ENCODE measurements at places on chromosomes 4 and X.

DNA sequence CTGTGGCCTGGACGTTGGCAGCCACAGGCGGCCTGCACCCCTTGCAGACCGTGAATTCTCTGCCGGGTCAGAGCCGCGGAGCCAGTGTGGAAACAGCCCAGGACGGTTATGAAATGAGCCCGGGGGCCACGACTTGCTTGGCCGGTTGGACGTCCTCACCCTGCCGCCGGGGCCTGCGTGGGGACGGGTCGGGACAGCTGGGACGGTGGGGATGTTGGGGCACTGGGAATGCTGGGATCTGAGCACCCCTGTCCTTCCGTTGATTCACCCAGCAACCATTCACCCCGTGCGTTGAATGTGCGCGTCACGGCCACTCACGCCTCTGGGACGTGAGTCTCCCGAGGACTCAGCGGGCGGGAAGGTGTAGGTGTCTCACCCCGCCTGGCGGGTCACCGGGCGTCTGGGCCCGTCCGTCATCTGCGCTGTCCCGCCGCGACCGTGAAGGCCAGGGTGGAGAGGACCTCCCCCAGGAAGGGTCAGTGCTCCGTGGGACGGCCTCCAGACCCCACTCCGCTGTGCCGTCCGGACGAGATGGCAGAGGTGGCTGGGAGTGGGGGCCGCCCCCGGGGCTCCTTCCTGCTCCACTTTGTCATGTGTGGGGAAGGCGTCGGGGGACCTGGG lies 4.5 kb upstream of the PLCXD1 start:
- DNase-seq, result no peak

DNA sequence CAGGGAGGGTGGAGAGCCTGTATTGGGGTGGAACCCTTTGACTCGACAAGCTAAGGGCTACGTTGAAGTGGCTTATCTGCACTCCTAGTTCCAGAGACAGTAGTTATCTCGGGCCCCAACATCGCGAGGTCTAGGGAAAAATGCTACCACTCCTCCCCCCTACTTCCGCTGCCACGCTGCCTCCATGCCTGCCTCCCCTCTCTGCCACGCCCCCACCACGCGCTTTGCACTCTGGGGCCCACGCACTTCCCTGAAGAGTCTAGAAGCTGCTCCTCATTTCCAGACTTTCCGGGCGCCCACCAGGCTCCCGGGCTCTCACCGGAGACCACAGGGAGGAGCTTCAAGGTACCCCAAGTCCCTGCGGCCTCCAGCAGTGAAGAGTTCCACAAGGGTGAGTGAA lies at the start of gene PASD1:
Gene PASD1, plus strand, starts transcription at position 227 of the 400 bp plus-strand sequence. CDS start 37,879 bp downstream, outside the sequence.
- no peak for DNase-seq

DNA sequence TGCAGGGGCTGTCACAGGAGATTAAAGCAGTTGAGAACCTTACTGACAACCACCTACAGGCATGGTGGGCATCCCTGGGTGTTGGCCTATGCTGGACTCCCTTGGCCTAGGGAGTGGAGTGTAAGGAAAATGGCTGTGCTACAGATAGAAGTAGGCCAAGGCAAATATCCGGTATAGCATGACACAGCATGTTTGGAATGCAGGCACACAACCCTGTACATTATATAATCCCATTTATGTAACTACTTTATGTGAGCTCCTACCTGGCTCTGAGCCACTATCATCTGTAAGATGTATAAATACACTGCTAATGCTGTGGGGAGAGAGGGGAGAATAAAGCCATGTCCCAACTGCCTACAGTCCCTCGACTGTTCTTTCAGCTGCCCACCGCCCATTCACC lies 38.7 kb upstream of the KCTD8 start:
- DNase-seq, result no peak

- DNase-seq, result no peak
Observed at GRCh38 chr4:74038425-74039314, at the start of gene CXCL3. Gene CXCL3, minus strand, starts transcription at chr4:74038689. Its CDS starts 78 bp downstream, at chr4:74038611.

DNA sequence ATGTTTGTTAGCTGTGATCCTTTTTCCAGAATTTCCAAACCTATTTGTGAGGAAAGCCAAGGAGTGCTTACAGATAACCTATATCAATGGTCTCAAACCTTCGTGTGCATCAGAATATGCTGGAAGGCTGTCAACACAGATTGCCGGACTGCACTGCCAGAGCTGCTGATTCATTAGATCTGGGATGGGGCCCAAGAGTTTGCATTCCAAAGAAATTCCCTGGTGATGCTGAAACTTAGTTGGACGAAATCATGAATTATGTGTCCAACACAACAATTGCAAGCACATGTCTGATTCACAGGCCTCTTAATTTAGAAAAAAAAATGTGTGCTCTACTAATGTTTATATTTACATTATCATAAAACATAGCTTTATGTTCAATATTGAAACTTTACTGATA lies 544.0 kb upstream of the AMOT start:
- no peak for DNase-seq

DNA sequence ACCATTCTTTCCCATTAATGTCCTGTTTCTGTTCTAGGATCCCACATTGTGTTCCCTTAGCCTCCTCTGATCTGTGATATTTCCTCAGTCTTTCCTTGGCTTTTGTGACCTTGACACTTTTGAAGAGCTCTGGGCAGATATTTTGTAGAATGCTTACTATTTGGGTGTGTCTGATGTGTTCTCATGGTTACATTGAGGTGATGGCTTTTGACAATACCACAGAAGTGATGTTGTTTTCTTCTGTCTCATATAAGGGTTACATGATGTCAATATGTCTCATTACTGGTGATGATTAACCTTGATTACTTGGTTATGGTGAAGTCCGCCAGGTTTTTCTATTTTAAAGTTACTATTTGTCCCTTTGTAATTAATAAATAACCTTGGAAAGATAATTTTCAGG lies 183.7 kb downstream of the SOWAHB start:
- DNase-seq, result no peak

DNA sequence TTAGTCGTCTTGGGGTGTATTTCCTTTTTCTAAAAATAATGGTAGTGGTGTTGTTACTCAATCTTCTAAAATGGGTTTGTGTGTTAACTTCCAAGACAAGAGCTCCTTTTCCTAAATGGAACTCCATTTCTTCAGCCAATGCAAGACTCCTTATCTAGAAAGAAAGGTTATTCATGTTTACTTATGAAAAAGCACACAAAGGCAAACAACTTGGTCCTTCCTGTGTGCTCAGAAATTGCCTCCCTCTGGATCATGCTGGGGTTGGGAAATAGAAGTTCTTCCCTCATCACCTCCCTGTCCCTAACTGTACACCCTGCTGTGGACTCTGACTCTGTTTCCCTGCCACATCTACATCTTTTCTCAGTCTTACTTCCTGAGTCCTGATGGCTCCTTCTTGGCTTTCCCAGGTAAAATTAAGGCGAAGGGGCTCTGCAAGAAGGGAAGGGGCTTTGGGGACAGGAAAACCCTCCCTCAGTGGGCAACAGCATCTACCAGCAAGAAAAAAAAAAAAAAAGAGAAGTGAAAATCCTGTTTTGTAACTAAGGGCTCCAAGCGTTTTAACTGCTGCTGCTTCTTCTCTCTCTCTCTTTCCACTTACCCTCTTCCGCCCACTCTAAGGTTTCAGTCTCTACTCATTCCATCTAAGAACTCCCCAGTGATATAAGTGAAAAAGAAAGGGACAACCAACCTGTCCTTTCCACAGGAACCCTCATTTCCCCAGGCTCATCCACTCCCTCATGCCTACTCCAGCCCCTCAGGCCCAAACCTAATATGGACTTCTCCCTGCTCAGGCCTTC lies 19.8 kb upstream of the TASL start:
- no peak for DNase-seq

GRCh38 chr4:31974490-31975002 lies 1254.4 kb downstream of the PCDH7 start:
- no peak for DNase-seq

GRCh38 chr4:96312046-96312685 lies 472.3 kb downstream of the PDHA2 start:
- no peak for DNase-seq

GRCh38 chrX:133033010-133033409 lies 63.9 kb downstream of the USP26 start:
- DNase-seq, result no peak

- no peak for DNase-seq
Observed at GRCh38 chr4:118839221-118839927, 3.4 kb upstream of the SEC24D start.

- DNase-seq, result no peak
Observed at GRCh38 chrX:3659761-3660160, 53.7 kb downstream of the PRKX start.
